A673 (cell line): ENCODE measurements at places on chromosomes 7 and 10. TPM values are rescaled to one million over a fixed set of nuclear protein-coding genes. Genes with fewer than 3 reads are reported as not detected.

The ZDHHC16 gene
- 44.8 and 49.2 TPM in 2 replicates for total RNA-seq

The CBX3 gene
- 228 TPM in 2 replicates for total RNA-seq

The TMEM184A gene
- not detected in 2 replicates for total RNA-seq

The ZNF25 gene
- 5.8 and 6.7 TPM in 2 replicates for total RNA-seq

The PILRA gene
- total RNA-seq = 1.5 and 2.0 TPM in 2 replicates

The TRPV5 gene
- not detected in 2 replicates for total RNA-seq

The NEUROD6 gene
- total RNA-seq = not detected in 2 replicates

The ZNF398 gene
- total RNA-seq = 22.3 and 23.3 TPM in 2 replicates

The SMC3 gene
- 107 TPM in 2 replicates for total RNA-seq

The RASA4B gene
- total RNA-seq = 1.8 and 4.6 TPM in 2 replicates

The TLL2 gene
- total RNA-seq = 0.09 and 0.11 TPM in 2 replicates

The ABHD11 gene
- total RNA-seq = 20.7 and 22.9 TPM in 2 replicates

The SCRN1 gene
- total RNA-seq = 83.9 and 84.3 TPM in 2 replicates

The LRWD1 gene
- total RNA-seq = 43.8 and 48.5 TPM in 2 replicates

The CYP3A4 gene
- not detected in 2 replicates for total RNA-seq

- H3K4me1 ChIP-seq = no peaks in the 10 kb centered on the region
- no peaks in the 10 kb centered on the region for H3K36me3 ChIP-seq
- H3K4me3 ChIP-seq = no peak overlapping the region
- no peak for DNase-seq
- H3K27me3 ChIP-seq = peaks cover 5% of the 10 kb centered on the region
Measured at GRCh38 chr7:157715071-157715937, 378.5 kb downstream of the DNAJB6 start.

- no peak for DNase-seq
- peaks cover 5% of the 10 kb centered on the region for H3K4me1 ChIP-seq
- peaks cover 13% of the 10 kb centered on the region for H3K27me3 ChIP-seq
- H3K27ac ChIP-seq = no peak overlapping the region
Measured at GRCh38 chr7:320297-320696, 30.3 kb downstream of the FOXL3 start.

- H3K4me1 ChIP-seq = peaks cover 8% of the 10 kb centered on the region
- H3K4me3 ChIP-seq = peak overlapping the region; percentile 49
- no peak for DNase-seq
- peak overlapping the region; percentile 82 for H3K27ac ChIP-seq
Measured at GRCh38 chr7:148543-148931, 43.8 kb upstream of the FAM20C start.

GRCh38 chr7:50651271-50651989, 86.2 kb upstream of the DDC start:
- no peak for DNase-seq
- no peaks in the 10 kb centered on the region for H3K36me3 ChIP-seq
- no peak overlapping the region for H3K4me3 ChIP-seq
- peaks cover 15% of the 10 kb centered on the region for H3K27me3 ChIP-seq

DNA sequence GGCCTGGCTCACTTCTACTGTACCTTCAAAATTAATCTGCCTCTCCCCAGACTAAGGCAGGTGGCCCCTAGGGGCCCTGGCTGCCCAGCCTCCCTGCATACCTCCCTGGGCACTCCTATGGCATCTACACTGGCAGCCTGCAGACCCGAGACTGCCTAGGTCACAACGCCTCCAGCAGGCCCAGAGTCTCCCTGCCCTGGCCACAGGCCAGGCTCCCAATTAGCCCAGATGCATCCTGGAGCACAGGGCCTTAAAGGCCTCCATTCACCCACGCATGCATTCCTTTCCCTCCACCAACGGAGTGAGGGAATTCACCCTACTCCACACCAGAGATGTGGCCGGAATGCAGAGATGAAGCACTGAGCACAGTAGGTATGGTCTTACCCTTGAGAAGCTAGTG, 1.9 kb downstream of the CHAT start:
- DNase-seq = no peak
- no peak overlapping the region for H3K27ac ChIP-seq
- no peaks in the 10 kb centered on the region for H3K4me1 ChIP-seq
- no peak overlapping the region for H3K4me3 ChIP-seq

- peak overlapping the region; percentile 54 for H3K4me3 ChIP-seq
- H3K4me1 ChIP-seq = peaks cover 15% of the 10 kb centered on the region
- H3K27me3 ChIP-seq = peaks cover 3% of the 10 kb centered on the region
- DNase-seq = no peak
- no peaks in the 10 kb centered on the region for H3K36me3 ChIP-seq
- no peak overlapping the region for H3K27ac ChIP-seq
Measured at GRCh38 chr10:13529714-13529973, 830 bp upstream of the BEND7 start.

DNA sequence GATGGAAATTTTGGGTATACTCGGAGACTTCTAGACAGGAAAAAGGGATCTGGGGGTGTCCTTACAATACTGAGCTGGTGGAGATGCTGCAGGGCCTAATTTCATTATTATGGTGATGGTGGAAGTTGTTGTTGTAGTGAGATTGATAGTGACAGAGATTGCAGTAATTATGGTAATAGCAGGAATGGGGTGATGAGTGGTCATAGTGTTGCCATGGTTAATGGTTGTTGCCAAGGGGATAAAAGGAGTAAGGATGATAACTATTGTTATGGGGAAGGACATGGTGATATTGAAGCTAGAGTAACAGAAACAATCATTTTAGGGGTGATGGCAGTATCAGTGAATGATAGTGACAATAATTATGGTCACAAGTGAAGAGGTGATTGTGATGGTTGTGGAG, 27.1 kb upstream of the LBX1 start:
- DNase-seq = no peak
- H3K4me1 ChIP-seq = no peaks in the 10 kb centered on the region
- H3K27me3 ChIP-seq = peaks cover 6% of the 10 kb centered on the region
- H3K36me3 ChIP-seq = no peaks in the 10 kb centered on the region
- H3K4me3 ChIP-seq = no peak overlapping the region

- no peak overlapping the region for H3K4me3 ChIP-seq
- H3K4me1 ChIP-seq = no peaks in the 10 kb centered on the region
- no peak overlapping the region for H3K27ac ChIP-seq
- H3K36me3 ChIP-seq = no peaks in the 10 kb centered on the region
Measured at GRCh38 chr7:143458263-143458662, 15.0 kb downstream of the TAS2R60 start.

- no peaks in the 10 kb centered on the region for H3K27me3 ChIP-seq
- DNase-seq = no peak
- H3K4me1 ChIP-seq = no peaks in the 10 kb centered on the region
- no peak overlapping the region for H3K4me3 ChIP-seq
Measured at GRCh38 chr7:17907014-17907413, 33.3 kb downstream of the SNX13 start.

- DNase-seq = no peak
- peaks cover 9% of the 10 kb centered on the region for H3K4me1 ChIP-seq
- no peaks in the 10 kb centered on the region for H3K27me3 ChIP-seq
- H3K4me3 ChIP-seq = no peak overlapping the region
- no peak overlapping the region for H3K27ac ChIP-seq
Measured at GRCh38 chr7:102191556-102192379, 94.9 kb upstream of the SH2B2 start.

- DNase-seq = no peak
- no peak overlapping the region for H3K4me3 ChIP-seq
- no peaks in the 10 kb centered on the region for H3K36me3 ChIP-seq
- H3K4me1 ChIP-seq = no peaks in the 10 kb centered on the region
Measured at GRCh38 chr7:132705146-132705545, 128.9 kb upstream of the PLXNA4 start.

GRCh38 chr10:100330079-100330478, at the start of gene PKD2L1:
PKD2L1 (minus strand) TSS chr10:100330228; CDS start chr10:100330103, 125 bp downstream.
- no peaks in the 10 kb centered on the region for H3K27me3 ChIP-seq
- H3K27ac ChIP-seq = no peak within 1 kb of the TSS
- peaks cover 18% of the 10 kb centered on the region for H3K4me1 ChIP-seq
- H3K4me3 ChIP-seq = no peak within 1 kb of the TSS
- no peaks in the 10 kb centered on the region for H3K36me3 ChIP-seq

GRCh38 chr7:158353606-158354570, 233.7 kb downstream of the PTPRN2 start:
- peaks cover 6% of the 10 kb centered on the region for H3K27me3 ChIP-seq
- H3K4me1 ChIP-seq = no peaks in the 10 kb centered on the region
- H3K4me3 ChIP-seq = no peak overlapping the region
- H3K27ac ChIP-seq = no peak overlapping the region
- peak; percentile 42 for DNase-seq
- H3K36me3 ChIP-seq = no peaks in the 10 kb centered on the region

- H3K27me3 ChIP-seq = no peaks in the 10 kb centered on the region
- H3K36me3 ChIP-seq = no peaks in the 10 kb centered on the region
- no peaks in the 10 kb centered on the region for H3K4me1 ChIP-seq
- DNase-seq = peak; percentile 59
- no peak overlapping the region for H3K4me3 ChIP-seq
Measured at GRCh38 chr7:82036146-82036886, 266.5 kb upstream of the HGF start.

- no peak overlapping the region for H3K27ac ChIP-seq
- H3K36me3 ChIP-seq = no peaks in the 10 kb centered on the region
- peaks cover 6% of the 10 kb centered on the region for H3K27me3 ChIP-seq
- no peaks in the 10 kb centered on the region for H3K4me1 ChIP-seq
- no peak for DNase-seq
Measured at GRCh38 chr7:112540839-112541577, 60.2 kb downstream of the LSMEM1 start.

DNA sequence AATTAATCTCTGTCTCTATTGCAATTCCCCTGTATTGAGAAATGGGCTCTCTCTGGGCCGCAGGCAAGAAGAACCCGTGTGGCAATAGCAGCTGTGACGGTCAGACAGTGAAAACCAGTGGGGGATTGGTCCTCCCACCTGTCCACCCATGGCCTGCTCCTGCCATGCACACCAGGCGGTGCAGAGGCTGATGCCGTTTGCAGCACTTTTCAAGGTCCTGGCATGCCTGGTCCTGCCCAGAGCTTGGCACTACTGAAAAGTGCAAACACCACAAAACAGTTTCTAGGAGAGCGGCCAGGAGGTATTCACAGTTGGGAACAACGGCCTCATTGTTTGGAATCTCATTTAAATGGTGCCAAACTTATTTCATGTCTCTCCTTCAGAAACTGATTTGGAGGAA, 41.5 kb downstream of the PSPH start:
- H3K27me3 ChIP-seq = no peaks in the 10 kb centered on the region
- H3K4me1 ChIP-seq = no peaks in the 10 kb centered on the region
- H3K36me3 ChIP-seq = peaks cover 25% of the 10 kb centered on the region
- no peak for DNase-seq
- no peak overlapping the region for H3K27ac ChIP-seq

DNA sequence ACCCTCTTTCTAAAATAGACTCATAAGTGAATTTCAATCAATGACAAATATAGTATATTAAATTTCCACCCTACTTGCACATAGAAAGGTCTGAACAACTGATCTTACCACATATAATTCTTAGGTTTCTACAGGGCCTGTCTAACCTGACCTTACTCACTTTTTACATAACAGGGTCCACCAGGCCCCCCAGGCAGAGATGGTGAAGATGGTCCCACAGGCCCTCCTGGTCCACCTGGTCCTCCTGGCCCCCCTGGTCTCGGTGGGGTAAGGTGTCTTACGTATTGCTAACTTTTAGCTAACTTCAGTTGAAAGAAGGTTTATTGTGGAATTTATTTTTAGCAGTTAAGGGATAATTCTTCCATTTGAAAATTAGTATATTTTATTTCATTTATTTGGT, 5.3 kb downstream of the COL1A2 start:
- H3K27ac ChIP-seq = no peak overlapping the region
- no peaks in the 10 kb centered on the region for H3K27me3 ChIP-seq
- H3K4me3 ChIP-seq = no peak overlapping the region
- H3K4me1 ChIP-seq = peaks cover 34% of the 10 kb centered on the region

GRCh38 chr10:110190170-110190569, 17.2 kb upstream of the MXI1 start:
- no peak overlapping the region for H3K4me3 ChIP-seq
- H3K36me3 ChIP-seq = no peaks in the 10 kb centered on the region
- H3K27ac ChIP-seq = no peak overlapping the region
- H3K4me1 ChIP-seq = no peaks in the 10 kb centered on the region

- no peak overlapping the region for H3K27ac ChIP-seq
- H3K4me3 ChIP-seq = no peak overlapping the region
- DNase-seq = peak; percentile 4
- no peaks in the 10 kb centered on the region for H3K4me1 ChIP-seq
- no peaks in the 10 kb centered on the region for H3K36me3 ChIP-seq
Measured at GRCh38 chr7:12475362-12476063, 71.8 kb upstream of the VWDE start.

- no peak for DNase-seq
- no peak overlapping the region for H3K4me3 ChIP-seq
- no peak overlapping the region for H3K27ac ChIP-seq
- no peaks in the 10 kb centered on the region for H3K36me3 ChIP-seq
- no peaks in the 10 kb centered on the region for H3K27me3 ChIP-seq
Measured at GRCh38 chr7:1218541-1219165, 14.0 kb upstream of the UNCX start.

DNA sequence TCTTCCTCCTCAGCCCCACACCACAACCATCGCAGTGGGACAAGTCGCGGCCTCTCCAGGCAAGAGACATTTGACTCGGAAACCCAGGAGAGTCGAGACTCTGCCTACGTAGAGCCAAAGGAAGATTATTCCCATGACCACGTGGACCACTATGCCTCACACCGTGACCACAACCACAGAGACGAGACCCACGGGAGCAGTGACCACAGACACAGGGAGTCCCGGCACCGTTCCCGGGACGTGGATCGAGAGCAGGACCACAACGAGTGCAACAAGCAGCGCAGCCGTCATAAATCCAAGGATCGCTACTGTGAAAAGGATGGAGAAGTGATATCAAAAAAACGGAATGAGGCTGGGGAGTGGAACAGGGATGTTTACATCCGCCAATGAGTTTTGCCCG, 112.1 kb downstream of the NSUN6 start:
- DNase-seq = no peak
- no peaks in the 10 kb centered on the region for H3K4me1 ChIP-seq
- peaks cover 42% of the 10 kb centered on the region for H3K36me3 ChIP-seq
- no peak overlapping the region for H3K27ac ChIP-seq
- H3K4me3 ChIP-seq = no peak overlapping the region
- H3K27me3 ChIP-seq = no peaks in the 10 kb centered on the region

GRCh38 chr10:60315311-60315710, 74.4 kb downstream of the ANK3 start:
- peaks cover 33% of the 10 kb centered on the region for H3K4me1 ChIP-seq
- no peak for DNase-seq
- no peak overlapping the region for H3K27ac ChIP-seq
- H3K27me3 ChIP-seq = no peaks in the 10 kb centered on the region
- no peaks in the 10 kb centered on the region for H3K36me3 ChIP-seq

GRCh38 chr7:77407906-77408305, 8.2 kb downstream of the GSAP start:
- no peaks in the 10 kb centered on the region for H3K4me1 ChIP-seq
- H3K27me3 ChIP-seq = no peaks in the 10 kb centered on the region
- DNase-seq = no peak
- no peak overlapping the region for H3K27ac ChIP-seq

- no peaks in the 10 kb centered on the region for H3K4me1 ChIP-seq
- no peak overlapping the region for H3K4me3 ChIP-seq
- H3K27ac ChIP-seq = no peak overlapping the region
- H3K27me3 ChIP-seq = no peaks in the 10 kb centered on the region
Measured at GRCh38 chr10:14822879-14823755, 14.7 kb downstream of the CDNF start.

DNA sequence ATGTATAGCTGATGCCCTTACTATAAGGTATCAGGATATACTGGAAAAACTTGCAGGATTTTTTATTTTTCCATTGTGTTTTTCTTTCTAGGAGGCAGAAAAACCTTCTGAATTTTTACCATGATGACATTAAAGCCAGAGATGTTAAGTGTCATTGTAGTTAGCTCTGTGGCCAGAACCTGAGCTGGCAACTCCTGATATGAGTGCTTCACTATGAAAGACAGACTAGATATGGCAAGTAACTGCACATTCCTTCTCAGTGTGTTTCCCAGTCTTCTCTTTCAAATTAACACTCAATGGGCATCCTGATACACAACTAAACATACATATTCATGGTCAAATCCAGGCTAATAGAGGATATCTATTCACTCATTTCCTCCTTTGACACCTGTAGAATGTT, 166.2 kb downstream of the CTTNBP2 start:
- no peak overlapping the region for H3K4me3 ChIP-seq
- no peaks in the 10 kb centered on the region for H3K36me3 ChIP-seq
- DNase-seq = no peak
- no peaks in the 10 kb centered on the region for H3K27me3 ChIP-seq
- H3K27ac ChIP-seq = no peak overlapping the region
